ENCODE measurements at places on chromosomes 16 and 17.

- H3K4me3 ChIP-seq = no peak overlapping the region
- no peak for DNase-seq
- peaks cover 57% of the 10 kb centered on the region for H3K4me1 ChIP-seq
- no peaks in the 10 kb centered on the region for H3K27me3 ChIP-seq
- H3K36me3 ChIP-seq = no peaks in the 10 kb centered on the region
Measured at GRCh38 chr17:68343976-68344375, 52.7 kb downstream of the ARSG start.

- no peak overlapping the region for H3K4me3 ChIP-seq
- H3K27ac ChIP-seq = no peak overlapping the region
- DNase-seq = no peak
- no peaks in the 10 kb centered on the region for H3K36me3 ChIP-seq
- no peaks in the 10 kb centered on the region for H3K27me3 ChIP-seq
- H3K4me1 ChIP-seq = no peaks in the 10 kb centered on the region
Measured at GRCh38 chr17:13346996-13347762, 254.6 kb downstream of the HS3ST3A1 start.

DNA sequence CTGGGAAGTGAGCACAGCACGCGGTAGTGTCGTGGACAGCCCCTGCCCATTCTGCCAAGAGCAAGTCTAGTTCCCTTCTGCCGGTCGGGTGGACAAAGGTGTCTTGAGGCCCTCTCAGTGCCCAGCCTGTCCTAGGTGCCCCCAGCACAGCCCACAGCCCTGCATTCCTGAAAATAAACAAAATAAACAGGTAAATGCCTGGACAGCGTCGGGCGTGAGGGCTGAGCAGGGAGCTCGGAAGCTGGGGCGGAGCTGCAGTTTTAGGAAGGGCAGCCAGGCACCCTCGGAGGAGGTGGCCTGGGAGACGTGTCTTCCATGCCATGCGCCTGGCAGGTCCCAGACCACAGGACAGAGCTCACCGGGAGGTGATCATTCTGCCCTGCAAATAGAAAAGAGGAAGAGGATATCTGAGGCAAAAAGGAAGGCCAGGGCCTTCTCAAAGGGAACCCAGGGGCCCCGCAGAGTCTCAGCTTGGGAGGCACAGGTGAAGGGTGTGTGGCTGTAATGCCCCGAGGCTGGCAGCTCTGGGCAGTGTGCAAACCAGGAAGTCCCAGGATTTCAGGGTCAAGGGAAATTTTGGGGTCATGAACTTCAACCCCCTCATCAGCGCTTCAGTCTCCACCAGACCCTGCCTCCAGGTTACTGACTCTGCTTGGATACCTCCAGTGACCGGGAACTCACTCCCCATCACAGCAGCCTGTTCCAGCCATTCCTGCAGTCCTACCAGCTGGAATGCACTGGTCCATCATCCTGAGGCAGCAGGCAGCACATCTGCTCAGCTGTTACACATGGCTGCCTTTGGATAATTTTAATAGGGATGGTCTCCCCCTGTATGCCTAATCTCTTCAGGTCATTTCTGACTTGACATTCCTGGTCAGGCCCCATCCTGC is 1.7 kb downstream of the ZNF469 start:
- H3K36me3 ChIP-seq = no peaks in the 10 kb centered on the region
- H3K4me3 ChIP-seq = no peak overlapping the region
- peaks cover 4% of the 10 kb centered on the region for H3K4me1 ChIP-seq
- H3K27ac ChIP-seq = no peak overlapping the region

- no peak for DNase-seq
- H3K4me1 ChIP-seq = no peaks in the 10 kb centered on the region
- peaks cover 2% of the 10 kb centered on the region for H3K27me3 ChIP-seq
- no peak overlapping the region for H3K4me3 ChIP-seq
Measured at GRCh38 chr16:87114832-87115231, 202.4 kb downstream of the C16orf95 start.

GRCh38 chr17:68294196-68294555 is 2.9 kb downstream of the ARSG start:
- H3K27me3 ChIP-seq = no peaks in the 10 kb centered on the region
- peaks cover 75% of the 10 kb centered on the region for H3K4me1 ChIP-seq
- DNase-seq = no peak
- no peak overlapping the region for H3K27ac ChIP-seq
- no peak overlapping the region for H3K4me3 ChIP-seq

DNA sequence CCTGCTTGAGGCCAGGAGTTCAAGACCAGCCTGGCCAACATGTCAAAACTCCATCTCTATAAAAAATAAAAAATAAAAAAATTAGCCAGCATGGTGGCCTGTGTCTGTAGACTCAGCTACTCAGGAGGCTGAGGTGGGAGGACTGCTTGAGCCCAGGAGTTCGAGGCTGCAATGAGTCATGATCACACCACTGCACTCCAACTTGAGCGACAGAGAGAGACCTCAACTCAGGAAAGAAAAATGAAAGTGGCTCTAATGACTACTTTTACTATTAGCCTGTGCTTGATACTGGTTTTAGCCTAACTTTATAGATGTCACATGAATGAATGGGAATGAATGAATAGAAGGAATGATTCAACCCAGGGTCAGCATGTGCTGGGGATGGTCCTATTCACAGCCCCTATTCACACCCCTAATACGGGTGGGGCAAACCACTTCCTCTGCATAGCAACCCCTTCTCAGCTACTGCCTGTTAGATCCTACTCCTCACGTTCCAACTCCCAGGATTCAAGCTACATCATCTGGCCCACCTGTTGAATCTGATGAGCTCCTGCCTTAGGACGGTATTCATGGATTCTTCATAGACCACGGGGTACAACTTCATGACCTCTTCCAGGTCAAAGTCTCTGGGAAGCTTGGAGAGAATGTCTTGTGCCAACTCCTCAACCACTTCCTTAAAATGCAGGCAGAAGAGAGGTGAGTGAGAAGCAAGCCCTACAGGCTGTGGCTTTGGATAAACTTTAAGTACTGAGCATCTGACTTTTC is 40.5 kb downstream of the LYRM1 start:
- no peaks in the 10 kb centered on the region for H3K27me3 ChIP-seq
- peaks cover 9% of the 10 kb centered on the region for H3K4me1 ChIP-seq
- H3K27ac ChIP-seq = no peak overlapping the region
- no peak for DNase-seq

GRCh38 chr16:72862090-72862489 is 185.8 kb downstream of the ZFHX3 start:
- no peaks in the 10 kb centered on the region for H3K27me3 ChIP-seq
- no peaks in the 10 kb centered on the region for H3K4me1 ChIP-seq
- no peak overlapping the region for H3K27ac ChIP-seq
- no peaks in the 10 kb centered on the region for H3K36me3 ChIP-seq

- no peak for DNase-seq
- no peaks in the 10 kb centered on the region for H3K27me3 ChIP-seq
- H3K27ac ChIP-seq = no peak overlapping the region
- no peaks in the 10 kb centered on the region for H3K4me1 ChIP-seq
- H3K36me3 ChIP-seq = no peaks in the 10 kb centered on the region
Measured at GRCh38 chr17:65515512-65515911, 45.9 kb downstream of the AXIN2 start.

DNA sequence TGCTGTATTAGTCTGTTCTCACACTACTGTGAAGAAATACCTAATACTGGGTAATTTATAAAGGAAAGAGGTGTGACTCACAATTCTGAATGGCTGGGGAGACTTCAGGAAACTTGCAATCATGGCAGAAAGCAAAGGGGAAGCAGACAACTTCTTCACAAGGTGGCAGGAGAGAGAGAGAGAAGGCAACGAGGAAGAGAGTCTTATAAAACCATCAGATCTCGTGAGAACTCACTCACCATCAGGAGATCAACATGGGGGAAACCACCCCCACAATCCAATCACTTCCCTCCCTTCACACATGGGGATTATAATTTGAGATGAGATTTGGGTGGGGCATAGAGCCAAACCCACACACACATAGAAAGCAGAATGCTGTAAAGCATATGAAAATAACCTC is 896.2 kb downstream of the CDH11 start:
- H3K27me3 ChIP-seq = no peaks in the 10 kb centered on the region
- no peaks in the 10 kb centered on the region for H3K36me3 ChIP-seq
- H3K4me1 ChIP-seq = no peaks in the 10 kb centered on the region
- no peak for DNase-seq

GRCh38 chr16:86602521-86602920 is 24.2 kb downstream of the FOXL1 start:
- DNase-seq = no peak
- no peak overlapping the region for H3K4me3 ChIP-seq
- no peak overlapping the region for H3K27ac ChIP-seq
- no peaks in the 10 kb centered on the region for H3K36me3 ChIP-seq

DNA sequence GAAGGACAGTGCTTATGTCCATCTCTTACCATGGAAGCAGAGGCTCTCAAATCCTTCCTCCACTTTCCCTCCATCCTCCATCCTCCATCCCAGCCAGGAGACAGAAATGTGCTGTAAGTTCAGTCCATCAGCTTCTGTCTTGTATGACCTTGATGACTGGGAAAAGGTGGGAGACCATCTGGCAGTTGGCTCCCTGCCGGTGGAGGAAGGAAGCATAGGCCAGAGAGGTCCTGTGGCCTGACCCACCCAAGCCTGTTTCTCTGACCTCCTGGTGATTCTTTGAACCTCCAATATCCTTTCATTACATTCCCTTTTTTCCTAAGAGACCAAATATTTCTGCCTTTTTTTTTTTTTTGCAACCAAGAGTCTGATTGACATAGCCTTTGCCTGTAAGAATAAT is 215.3 kb downstream of the ABCC12 start:
- H3K27ac ChIP-seq = no peak overlapping the region
- H3K36me3 ChIP-seq = no peaks in the 10 kb centered on the region
- H3K4me1 ChIP-seq = no peaks in the 10 kb centered on the region
- DNase-seq = no peak
- H3K27me3 ChIP-seq = no peaks in the 10 kb centered on the region
- H3K4me3 ChIP-seq = no peak overlapping the region

- H3K27me3 ChIP-seq = no peaks in the 10 kb centered on the region
- no peaks in the 10 kb centered on the region for H3K4me1 ChIP-seq
- no peak for DNase-seq
- H3K27ac ChIP-seq = no peak overlapping the region
- no peak overlapping the region for H3K4me3 ChIP-seq
- H3K36me3 ChIP-seq = peaks cover 13% of the 10 kb centered on the region
Measured at GRCh38 chr17:59769887-59770286, 62.4 kb downstream of the VMP1 start.

DNA sequence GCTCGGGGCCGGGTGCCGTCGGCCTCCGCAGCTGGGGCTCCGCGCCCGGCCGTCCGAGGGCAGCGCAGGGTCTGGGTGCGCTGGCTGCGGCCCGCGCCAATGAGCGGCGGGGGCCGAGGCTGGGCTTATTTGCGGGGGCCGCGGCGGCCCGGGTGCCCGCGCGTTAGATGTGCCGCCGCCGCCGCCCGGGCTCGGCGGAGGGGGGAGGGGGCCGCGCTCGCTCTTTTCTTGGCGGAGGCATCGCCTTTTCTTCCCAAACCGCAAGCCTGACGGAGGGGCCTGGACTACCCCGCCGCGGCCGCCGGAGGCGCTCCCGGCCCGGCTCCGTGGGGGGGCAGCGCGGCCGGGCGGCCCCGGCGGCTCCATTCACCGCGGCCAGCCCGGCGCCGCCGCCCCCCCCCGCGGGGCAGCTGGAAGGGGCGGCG is at the start of gene NOTUM:
TSS of gene NOTUM (minus strand) at position 101 of the 425 bp plus-strand sequence. CDS start 278 bp downstream, outside the sequence.
- H3K27me3 ChIP-seq = peaks cover 5% of the 10 kb centered on the region
- no peak within 1 kb of the TSS for H3K27ac ChIP-seq
- H3K4me3 ChIP-seq = no peak within 1 kb of the TSS
- DNase-seq = no peak
- H3K4me1 ChIP-seq = peaks cover 22% of the 10 kb centered on the region

DNA sequence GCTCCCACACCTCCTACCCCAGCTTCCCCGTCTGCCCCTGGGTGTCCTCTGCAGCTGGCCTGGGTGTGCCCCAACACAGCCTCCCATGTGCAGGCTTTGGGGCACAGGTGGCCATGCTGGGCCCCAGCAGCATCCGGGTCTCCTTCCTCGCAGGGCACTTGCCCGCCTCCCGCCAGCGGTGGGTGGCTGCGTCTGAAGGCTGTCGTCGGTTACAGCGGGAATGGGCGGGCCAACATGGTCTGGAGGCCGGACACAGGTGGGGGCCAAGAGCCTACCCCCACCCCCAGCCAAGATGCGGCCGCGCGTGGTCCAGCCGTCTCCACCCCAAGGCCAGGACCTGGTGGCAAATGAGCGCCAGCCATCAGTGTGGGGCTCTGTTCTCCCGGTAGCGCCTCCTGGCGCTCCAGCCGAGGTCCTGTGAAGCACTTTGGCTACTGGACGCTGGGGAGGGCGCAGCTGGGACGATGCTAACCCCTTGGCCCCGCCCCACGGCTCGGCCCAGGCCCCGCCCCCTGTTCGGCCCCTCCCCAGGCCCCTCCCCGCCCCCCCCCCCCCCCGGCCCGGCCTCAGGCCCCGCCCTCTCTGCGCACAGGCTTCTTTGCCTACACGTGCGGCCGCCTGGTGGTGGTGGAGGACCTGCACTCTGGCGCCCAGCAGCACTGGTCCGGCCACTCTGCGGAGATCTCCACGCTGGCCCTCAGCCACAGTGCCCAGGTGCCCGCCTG is 7.3 kb upstream of the RHOT2 start:
- no peaks in the 10 kb centered on the region for H3K36me3 ChIP-seq
- H3K27ac ChIP-seq = no peak overlapping the region
- H3K4me1 ChIP-seq = peaks cover 5% of the 10 kb centered on the region
- H3K27me3 ChIP-seq = no peaks in the 10 kb centered on the region

DNA sequence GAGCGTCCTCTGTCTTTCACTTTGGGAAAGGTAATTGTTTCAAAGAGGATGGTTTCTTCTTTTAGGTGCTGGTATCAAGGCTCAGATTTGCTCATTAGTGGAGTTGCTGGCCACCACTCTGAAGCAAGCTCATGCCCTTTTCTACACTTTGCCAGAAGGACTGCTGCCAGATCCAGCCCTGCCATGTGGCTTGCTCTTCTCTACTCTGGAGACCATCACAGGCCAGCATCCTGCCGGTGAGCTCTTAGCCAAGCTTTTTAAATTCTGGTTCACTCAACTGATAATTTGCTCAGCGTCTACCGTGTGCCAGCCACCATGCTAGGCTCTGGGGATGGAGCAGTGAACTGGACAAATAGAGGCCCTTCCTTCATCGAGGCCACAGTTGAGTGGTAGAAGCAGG is 4.3 kb downstream of the COG1 start:
- H3K27me3 ChIP-seq = no peaks in the 10 kb centered on the region
- no peak overlapping the region for H3K27ac ChIP-seq
- H3K36me3 ChIP-seq = peaks cover 59% of the 10 kb centered on the region
- peaks cover 7% of the 10 kb centered on the region for H3K4me1 ChIP-seq
- DNase-seq = no peak

- H3K27ac ChIP-seq = no peak overlapping the region
- H3K4me3 ChIP-seq = no peak overlapping the region
- H3K27me3 ChIP-seq = peaks cover 9% of the 10 kb centered on the region
- H3K36me3 ChIP-seq = no peaks in the 10 kb centered on the region
- H3K4me1 ChIP-seq = no peaks in the 10 kb centered on the region
- no peak for DNase-seq
Measured at GRCh38 chr16:19406891-19407491, 10.7 kb upstream of the TMC5 start.

All from CD4-positive, CD25-positive, alpha-beta regulatory T cell (primary cell).